Stimulated activated CD4-positive, alpha-beta T cell treated with anti-CD3 and anti-CD28 coated beads, Interleukin-12 subunit alpha, Interleukin-12 subunit beta, amount 100 ng/mL, for 24 hours (primary cell): ENCODE measurements at places on chromosomes 11 and 22.

DNA sequence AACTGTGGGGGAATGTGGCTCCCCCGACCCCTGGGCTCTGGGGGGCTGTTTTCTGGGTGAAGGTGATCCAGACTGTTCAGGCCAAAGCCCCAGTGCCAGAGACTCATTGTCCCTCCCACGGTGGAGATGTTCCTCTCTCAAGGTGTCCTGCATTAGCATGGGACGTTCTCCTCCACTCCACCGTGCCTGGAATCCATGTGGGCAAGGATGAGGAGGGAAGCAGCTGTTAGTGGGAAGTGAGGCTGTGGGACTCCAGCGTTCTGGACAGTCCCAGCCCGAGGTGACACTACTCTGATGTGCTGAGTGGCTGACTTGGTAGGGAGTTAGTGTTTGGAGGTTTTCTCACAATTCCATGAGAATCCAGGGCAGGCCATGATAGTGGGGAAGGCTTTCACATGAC lies 31.4 kb upstream of the CLDN5 start:
- DNase-seq: no peak

- DNase-seq: no peak
Observed at GRCh38 chr22:39512026-39512425, 8.3 kb upstream of the ATF4 start.

DNA sequence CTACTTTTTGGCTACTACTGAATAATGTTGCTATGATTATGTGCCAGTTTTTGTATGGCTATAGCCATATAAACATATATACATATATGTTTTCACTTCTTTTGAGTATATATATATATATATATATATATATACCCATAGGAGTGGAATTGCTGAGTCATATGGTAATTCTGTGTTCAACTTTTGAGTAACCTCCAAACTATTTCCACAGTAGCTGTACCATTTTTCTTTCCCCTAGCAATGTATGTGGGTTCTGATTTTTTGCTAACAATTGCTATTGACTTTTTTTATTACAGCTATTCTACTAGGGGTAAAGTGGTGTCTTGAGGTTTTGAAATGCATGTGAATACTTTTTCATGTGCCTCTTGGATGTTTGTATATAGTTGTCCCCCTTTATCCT lies 30.4 kb downstream of the CBL start:
- no peak for DNase-seq

GRCh38 chr11:105861225-105861624 lies 160.8 kb downstream of the MSANTD4 start:
- DNase-seq: no peak

- DNase-seq: no peak
Observed at GRCh38 chr11:22343032-22343324, 4.8 kb downstream of the SLC17A6 start.

GRCh38 chr11:118907051-118908042 lies 18.4 kb downstream of the BCL9L start:
- DNase-seq: peak; percentile 79

- DNase-seq: no peak
Observed at GRCh38 chr22:30926706-30927105, 41.9 kb downstream of the MORC2 start.

DNA sequence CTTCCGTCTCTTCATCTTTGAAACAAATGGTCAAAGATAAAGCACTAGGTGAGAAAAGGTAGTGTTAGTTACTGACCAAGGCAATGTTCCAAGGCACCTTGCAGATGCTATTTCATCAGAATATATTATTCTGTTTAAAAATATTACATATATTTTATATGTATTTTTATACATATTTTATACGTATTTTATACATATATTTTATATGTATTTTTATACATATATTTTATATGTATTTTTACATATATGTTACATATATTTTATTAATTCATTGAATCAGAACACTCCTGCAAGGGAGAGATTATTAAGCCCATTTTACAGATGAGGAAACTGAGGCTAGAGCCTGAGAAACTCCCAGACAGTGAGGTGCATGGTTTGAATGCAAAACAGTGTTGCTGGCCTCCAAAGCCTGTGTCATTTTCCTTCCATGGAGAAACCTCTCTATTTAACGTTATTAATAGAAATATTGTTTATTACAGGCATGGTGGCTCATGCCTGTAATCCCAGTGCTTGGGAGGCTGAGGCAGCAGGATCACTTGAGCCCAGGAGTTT lies 120.6 kb upstream of the CD82 start:
- DNase-seq: no peak

GRCh38 chr11:102026217-102026616 lies 21.0 kb upstream of the CFAP300 start:
- no peak for DNase-seq
